Effector CD4-positive, alpha-beta T cell (primary cell): ENCODE measurements at places on chromosomes 7 and 10.
A peak's percentile ranks its signal among the peaks of the same experiment; 100 is the strongest.

DNA sequence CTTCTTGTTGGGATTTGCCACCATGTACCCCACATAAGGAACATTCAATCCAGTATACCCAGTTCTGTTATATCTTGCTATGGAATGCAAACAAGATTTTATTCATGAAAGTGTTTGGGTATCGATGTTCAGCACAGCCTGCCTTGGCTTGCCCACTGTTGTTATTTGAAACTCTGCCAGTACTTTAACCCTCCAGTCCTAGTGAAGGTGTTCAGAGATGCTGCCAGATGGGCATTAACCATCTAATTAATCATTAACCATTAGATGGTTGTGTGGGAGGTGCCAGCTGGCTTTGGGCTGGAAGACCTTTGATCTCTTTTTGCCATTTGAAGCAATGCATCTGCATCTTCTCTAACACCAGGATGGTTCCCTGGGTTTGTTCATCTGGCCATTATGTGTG is 363.0 kb downstream of the SH2D4B start:
- DNase-seq: no peak

DNA sequence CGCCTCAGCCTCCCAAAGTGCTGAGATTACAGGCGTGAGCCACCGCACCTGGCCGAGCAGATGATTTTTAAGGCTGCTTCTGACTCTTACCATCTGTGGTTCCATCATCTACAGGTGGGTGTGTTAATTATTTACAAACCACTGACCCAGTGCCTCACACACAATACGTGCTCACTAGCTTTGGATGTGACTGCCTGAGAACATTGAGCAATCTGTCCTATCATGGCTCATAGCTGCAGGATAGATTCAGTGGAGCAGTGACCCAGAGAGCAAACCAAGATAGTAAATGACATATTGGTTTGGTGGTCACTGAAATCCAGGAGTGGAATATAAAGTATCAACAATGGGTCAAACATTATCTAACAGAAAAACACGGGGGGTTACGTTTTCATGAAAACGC is 24.1 kb downstream of the GPAM start:
- DNase-seq: no peak

DNA sequence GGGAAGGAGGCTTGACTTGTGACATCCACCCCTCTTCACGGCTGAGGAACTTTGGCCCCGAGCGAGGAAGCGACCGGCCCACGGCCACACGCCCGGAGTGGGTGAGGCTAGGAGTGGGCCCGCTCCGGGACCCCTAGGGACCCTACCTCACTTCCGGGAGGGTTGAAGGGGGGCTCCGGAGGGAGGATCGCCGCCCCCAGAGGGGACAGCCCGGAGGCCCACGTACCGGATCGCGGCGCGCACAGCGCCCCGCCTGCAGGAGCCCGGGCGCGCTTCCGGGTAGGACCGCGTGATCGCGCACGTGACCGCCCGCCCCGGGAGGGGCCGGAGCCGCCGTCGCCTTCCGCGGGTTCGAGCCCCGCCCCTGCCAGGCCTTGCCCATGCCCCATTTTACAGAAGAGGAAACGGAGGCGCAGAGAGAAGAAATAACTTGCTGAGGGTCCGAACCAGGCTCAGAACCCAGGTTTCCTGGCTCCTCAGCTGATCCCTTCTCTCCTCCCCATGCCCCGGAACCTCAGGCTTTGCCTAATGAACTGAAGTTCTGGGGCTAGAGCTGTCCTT is at the start of gene HPS1:
Gene HPS1 (minus strand): TSS at position 275 of the 561 bp plus-strand sequence. CDS start 3,695 bp downstream, outside the sequence.
- DNase-seq: peak; percentile 62

GRCh38 chr10:103130910-103131309 is 62.2 kb downstream of the NT5C2 start:
- no peak for DNase-seq

DNA sequence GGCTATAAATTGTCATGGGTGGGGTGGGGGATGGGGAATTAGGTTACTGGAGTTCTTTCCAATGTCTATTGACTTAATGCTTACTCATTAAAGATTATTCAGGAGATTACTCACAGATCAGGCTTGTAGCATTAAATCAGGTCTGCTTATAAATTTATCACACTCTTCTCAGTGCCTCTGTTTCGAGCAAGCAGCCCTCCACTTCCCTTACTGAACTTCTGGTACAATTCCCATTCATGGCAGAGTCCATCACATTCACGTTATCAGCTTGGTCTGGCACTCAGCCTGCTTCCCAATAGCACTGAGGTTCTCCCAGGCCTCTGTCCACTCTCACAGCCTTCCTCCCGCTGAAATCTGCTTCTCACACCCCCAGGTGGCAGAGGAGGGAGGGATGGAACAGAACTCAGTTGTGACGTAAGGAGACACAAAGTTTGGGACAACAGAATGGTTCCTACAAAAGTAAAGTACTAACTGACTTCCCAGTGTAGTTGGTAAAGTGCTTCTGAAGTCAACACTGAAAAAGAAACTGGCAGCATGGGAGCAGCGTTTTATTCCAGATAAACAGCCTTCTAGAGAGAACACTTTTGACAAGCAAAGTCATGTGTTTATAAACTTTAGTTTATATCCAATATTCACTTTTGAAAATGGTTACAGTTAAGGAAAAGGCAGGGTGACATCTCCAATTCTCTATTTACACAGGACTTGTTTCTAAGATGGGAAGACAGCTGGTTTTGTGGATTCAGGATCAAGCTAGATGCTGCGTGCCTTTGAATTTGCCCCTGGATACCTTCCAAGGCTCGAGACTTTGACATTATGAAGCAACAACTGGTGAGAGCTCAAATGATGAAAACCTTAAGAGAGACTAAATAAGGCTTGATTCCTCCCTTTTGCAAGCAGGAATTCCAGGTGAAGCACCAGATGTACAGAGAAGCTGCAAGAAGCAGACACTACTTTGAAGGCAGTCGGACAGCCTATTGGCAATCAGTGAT is 81.4 kb downstream of the ATXN7L1 start:
- DNase-seq: no peak

DNA sequence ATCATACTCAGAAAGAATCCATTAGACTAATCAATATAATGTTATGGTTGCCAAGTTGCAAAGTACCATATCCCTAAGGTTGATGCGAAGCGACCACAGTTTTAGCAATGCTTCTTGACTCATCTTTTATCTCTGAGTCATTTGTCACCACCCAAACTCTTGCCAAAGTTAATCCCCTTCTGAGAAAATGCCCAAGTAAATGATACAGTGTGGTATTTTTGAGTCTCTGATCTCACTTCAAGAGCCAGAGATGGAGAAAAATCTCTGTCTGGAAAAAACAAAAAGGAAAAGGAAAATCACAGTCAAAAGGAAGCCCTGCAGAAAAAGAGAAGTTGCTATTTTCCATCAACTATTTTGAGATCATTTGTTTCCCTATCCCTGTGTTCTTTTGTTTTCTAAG is 26.7 kb upstream of the OTUD1 start:
- no peak for DNase-seq

DNA sequence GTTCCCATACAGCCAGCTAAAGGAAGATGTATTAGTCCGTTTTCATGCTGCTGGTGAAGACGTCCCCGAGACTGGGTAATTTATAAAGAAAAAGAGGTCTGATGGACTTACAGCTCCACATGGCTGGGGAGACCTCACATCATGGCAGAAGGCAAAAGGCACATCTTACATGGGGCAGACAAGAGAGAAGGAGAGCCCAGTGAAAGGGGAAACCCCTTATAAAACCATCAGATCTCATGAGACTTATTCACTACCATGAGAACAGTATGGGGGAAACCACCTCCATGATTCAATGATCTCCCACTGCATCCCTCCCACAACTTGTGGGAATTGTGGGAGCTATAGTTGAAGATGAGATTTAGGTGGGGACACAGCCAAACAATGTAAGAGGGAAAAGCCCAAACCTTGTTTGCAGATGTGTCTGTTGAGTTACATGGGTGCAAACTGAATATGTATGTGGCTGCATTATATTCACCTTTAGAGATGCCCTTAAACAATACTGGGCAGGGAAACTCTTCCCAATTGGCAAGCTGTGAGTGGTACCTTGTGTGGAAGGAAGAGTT is 13.1 kb upstream of the BRAF start:
- no peak for DNase-seq

- no peak for DNase-seq
These were observed 256.7 kb downstream of the AGMO start for GRCh38 chr7:15305002-15305600.

DNA sequence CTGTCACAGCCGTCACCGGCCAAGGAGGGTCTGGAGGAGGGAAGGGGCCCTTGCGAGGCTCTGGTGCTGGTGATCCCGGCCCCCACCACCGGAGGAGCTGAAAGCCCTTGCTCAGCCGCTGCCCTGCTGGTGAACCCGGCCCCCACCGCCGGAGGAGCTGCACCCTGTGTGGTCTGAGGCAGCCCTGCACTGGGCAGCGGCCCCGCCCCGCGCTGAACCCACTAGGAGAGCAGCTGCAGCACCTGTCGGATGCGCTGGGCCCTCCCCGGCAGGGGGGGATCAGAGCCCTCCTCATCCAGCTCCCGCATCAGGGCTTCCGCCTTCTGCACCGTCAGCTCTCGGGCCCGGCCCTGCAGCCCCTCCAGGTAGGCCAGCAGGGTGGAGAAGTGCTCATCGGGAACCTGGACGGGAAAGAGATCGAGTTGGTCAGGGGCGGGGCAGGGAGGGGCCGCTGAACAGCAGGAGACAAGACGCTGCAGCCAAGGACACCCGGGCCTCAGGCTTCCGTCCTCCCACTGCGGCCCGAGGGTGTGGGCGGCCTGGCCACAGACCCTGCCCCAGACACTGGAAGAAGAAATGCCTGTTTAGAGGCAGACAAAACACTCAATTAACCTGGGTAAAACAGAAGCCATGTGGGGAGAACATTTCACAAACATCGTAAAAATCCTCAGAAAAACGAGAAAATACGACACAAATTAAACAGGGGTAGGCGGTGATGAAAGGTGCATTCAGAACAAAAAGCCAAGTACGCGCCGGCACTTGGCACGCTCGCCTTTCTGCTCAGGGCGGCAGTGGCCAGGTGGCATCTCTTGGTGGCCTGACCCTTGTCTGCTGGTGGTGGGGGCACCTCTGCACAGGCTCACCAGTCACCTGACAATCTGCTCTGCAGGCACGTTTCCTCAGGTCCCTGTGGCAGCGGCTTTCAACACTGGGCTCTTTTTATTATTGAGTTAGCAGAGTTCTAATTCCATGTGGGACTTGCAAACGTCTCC is 14.7 kb downstream of the CYP2W1 start:
- no peak for DNase-seq

DNA sequence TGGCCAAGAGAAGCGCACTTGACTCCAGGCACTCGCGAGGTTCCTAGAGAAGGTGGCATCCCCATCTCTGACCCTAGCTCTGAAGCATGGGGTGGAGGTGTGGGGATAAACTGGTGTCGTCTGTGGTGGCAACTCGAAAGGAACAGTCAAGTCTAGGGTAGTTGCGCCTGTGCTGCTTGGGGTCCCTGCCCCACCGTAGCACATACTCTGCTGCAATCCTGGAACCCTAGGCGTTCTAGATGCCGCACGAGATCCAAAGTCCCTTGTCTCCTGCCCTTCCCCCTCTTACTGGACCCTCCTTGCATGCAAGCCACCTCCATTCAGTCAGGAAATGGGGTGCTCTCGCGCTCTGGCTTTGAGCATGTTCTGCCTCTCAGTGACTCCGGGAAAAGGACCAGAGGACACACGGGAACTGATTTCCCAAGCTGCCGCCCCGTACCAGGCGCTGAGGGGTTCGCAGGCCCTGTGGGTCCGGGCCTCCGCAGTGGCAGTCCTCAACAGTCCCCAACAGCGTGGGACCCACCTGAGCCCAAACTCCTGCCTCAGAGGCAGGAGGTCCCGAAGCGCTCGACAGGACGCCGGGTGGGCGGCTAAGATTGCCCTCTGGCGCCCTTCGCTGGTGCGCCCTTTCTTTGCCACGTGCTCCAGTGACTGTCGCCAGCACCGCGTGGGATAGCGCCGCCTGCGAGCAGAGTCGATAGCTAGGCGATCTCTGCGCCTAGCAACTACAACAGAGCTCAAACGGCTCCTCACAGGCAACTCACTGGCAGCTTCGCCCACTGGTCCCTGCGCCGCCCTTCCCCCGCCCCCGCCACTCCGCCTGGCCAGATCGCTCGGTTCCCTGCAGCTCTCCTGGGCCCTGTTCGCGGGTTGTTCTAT is 452.0 kb downstream of the REEP3 start:
- no peak for DNase-seq

- no peak for DNase-seq
These were observed 721.1 kb upstream of the C7orf33 start for GRCh38 chr7:147869456-147869855.

- DNase-seq: peak; percentile 53
These were observed 103.1 kb upstream of the APBB1IP start for GRCh38 chr10:26334932-26335573.

- DNase-seq: no peak
These were observed 3.9 kb downstream of the MYL10 start for GRCh38 chr7:101625031-101625791.

DNA sequence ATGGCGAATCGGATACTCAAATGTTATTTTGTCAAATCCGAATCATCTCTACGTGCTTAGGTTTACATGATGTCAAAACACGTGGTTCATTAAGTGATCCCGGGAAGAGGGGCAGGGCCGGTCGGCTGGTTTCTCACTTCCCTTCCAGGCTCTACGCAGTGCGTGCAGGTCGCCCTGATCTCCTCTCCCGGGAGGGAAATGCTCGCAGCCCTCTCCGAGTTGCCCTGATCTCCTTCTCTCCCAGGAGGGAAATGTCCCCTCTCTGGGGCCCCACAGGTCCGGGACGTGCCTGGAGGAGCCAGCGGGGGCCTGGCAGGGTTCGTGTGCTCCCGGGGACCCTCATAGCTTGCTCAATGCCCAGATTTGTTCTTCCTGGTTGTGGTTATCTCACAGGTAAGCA is 202.7 kb downstream of the DNAJB6 start:
- no peak for DNase-seq

DNA sequence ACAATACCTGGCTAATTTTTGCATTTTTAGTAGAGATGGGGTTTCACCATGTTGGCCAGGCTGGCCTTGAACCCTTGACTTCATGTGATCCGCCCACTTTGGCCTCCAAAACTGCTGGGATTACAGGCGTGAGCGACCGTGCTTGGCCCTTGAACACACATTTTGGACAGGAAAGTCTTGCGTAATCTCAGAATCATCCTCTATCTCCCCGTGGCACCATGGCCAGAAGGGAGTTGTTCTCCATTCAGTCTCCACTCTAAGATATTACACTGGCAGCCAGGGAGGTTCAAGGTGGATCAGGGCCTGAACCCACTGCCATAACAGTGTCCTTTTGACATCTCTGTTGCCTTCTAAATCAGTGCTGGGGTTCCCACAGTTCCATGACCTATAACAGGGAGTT is 29.2 kb upstream of the GALNTL5 start:
- no peak for DNase-seq

GRCh38 chr10:58637352-58637751 is 124.7 kb downstream of the BICC1 start:
- no peak for DNase-seq
